Stimulated activated CD4-positive, alpha-beta T cell treated with anti-CD3 and anti-CD28 coated beads, TNF-alpha, amount 100 ng/mL, for 24 hours (primary cell): ENCODE measurements at places on chromosomes 2 and 18.
A peak's percentile ranks its signal among the peaks of the same experiment; 100 is the strongest.

GRCh38 chr2:70574618-70575017 is 21.0 kb upstream of the TGFA start:
- no peak for DNase-seq

- no peak for DNase-seq
These were observed 259.4 kb downstream of the GBX2 start for GRCh38 chr2:235908826-235909225.

DNA sequence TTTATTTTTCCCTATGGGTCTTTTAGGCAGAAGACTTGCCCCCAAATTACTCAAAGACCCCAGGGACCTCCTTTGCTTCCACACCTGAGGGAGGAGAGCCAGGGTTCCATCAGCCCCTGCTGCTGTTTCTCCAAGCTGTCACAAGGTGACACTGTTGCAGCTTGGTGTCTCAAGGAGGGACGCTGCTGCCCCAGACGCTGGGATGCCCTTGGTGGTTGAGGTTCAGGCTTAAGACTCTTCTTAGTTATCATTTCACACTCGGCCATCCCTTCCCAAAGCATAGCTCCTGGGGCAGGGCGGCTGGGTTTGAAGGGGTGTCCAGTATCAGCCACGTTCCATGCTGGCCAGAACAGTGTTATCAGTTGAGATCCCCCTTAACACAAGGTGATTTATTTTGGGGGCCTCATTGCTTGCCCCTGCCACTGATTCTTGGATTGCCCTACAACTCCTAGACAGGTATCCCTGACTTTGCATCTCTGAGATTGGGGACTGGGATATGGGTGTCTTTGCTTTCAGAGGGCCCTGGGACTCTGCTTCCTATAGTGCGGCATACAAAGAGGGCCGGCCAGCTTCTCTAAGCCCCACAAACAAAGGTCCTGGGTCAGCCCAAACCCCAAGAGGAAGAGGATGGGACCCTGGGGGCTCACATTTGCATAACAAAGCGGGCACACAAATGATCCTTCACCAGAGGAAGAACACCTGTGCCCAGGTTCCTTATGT is 22.7 kb downstream of the GPR55 start:
- DNase-seq = no peak

- peak; percentile 53 for DNase-seq
These were observed 2.8 kb upstream of the CTDSP1 start for GRCh38 chr2:218396688-218397462.

DNA sequence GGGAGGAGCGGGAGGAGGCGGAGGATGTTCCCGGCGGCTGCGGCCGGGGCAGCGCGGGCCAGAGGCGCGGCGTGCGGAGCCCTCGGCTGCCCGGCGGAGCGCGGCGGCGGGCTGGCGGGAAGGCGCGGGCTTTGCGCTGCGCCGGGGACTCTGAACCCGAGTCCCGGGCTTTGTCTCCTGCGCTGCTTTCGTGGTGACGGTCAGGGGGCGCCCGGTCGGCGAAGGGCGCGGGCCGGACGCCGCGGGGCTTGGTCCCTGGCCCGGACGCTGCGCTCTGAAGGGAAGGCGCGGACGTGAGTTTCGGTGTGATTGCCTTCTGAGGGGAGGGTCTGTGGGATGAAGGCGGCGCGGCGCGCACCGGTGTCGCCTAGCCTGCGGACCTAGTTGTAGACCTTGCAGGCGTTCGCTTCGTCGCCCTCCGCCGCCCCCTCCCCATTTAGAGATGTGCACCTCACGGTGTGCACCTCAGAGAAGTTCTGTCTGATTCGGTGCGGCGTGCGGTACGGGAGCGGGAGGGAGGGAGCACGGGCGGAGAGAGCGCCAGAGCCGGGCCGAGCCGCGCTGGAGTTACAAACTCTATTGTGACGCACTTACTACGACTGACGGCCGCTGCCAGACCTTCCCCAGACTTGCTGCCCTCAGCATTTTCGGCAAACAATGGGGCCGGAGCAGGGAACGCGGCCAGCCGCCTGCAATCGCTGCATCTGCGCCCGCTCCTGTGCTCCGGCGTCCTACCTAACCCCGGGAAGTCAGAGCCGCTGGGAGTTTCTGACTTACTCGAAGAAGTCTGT is 2.1 kb downstream of the BCL2L11 start:
- DNase-seq = no peak

- DNase-seq = no peak
These were observed 92.1 kb downstream of the PXDN start for GRCh38 chr2:1652034-1652790.

DNA sequence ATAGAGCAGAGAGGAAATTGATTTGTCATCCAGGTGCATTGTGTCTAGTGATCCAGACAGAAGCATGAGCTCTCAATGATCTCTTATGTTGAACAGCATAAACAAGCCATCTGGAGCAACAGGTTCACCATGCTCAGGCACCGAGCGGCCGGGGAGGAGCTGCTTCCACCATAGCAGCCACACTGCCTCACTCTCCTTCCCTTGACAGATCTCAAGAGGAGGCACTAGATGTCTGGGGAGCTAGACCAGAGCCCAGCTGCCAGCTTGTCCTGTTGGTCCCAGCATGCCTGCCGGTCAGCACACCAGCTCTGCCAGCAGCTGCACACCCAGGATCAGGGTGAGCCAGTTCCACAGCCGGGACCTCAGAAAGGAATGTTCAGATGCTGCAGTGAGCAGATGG is 17.5 kb upstream of the LONRF2 start:
- no peak for DNase-seq

GRCh38 chr2:233223059-233223894 is 28.2 kb upstream of the ATG16L1 start:
- DNase-seq = no peak

DNA sequence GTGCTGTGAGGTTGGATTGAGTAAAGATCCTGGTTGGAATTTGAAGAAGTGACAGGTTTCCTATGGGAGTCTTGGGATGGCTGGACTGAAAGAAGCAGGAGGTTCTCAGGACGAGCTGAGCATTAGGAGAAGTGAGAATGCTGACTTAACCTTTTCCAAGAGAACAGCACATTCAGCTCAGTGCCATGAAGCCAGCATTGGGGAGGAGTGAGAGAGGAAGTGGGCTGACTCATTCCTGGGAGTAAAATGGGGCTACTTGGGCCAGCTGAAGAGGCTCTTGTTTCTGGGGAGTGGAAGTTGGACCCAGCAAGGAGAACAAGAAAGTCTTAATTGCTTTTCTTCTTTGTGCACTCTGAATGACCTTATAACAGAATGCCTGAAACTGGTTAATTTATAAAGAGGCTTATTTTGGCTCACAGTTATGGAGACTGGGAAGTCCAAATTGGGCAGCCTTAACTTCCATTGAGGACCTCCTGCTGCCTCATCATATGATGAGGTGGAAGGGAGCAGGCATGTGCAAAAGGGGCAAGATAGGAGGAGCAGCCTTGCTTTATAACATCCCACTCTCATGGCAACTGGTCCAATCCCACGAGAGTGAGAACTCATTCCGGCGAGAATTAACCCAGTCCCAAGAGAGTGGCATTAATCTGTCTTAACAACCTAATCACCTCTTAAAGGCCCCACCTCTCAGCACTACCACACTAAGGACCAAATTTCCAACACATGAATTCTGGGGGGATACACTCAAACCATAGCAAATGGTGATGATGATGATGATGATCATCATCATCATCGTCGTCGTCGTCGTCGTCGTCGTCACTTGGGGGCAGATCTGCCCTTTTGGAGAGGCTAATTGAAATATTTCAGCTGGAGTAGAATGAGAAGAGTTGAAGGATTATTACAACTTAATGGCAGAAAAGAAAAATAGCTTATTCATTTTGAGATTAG is 26.1 kb downstream of the DGUOK start:
- DNase-seq = no peak

DNA sequence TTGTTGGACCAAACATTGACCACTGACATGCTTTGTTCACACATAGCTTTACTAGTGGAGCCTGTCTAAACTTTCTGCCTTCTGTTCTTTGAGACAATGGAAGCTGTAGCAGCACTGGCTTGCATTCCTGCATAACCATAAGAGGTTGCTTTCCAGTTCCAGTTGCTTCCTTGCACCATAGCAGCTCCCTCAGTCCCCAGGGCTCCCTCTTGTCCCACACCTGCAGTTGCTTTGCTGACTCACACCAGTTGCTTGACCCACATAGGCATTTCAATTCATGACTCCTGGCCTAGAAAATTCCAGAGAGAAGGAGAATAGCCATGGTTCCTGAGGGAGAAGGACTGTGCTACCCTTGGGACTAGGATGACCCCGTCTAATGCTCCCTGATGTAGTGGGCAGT is 20.9 kb downstream of the SGPP2 start:
- no peak for DNase-seq

GRCh38 chr2:203849010-203849409 is 18.6 kb upstream of the CTLA4 start:
- DNase-seq = no peak

- DNase-seq = no peak
These were observed 52.5 kb downstream of the RAB31 start for GRCh38 chr18:9760641-9761040.

- DNase-seq = no peak
These were observed 163.4 kb downstream of the EHBP1 start for GRCh38 chr2:62868947-62869346.

GRCh38 chr2:127081826-127082633 is 24.9 kb downstream of the BIN1 start:
- no peak for DNase-seq

DNA sequence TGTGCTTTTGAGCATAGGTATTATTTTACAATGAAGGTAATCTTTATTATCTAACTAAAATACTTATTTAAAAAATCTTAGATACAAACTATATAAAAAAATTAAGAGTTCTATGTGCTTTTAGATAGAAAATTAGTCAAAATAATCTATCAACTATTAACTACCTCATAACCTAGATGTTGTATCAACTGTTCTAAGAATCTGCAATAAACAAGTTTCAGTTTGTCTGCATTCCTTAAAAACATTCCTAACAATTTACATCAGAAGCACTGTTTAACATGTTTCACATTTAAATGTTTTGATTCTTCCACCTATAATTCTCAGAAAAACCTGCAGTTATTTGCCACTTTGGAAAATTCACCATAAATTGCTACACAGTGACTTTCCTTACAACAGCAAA is 33.3 kb downstream of the NDUFS1 start:
- DNase-seq = no peak

GRCh38 chr2:197804049-197804757 is at the start of gene PLCL1:
PLCL1 (plus strand) TSS chr2:197804593.
- DNase-seq = peak; percentile 86

DNA sequence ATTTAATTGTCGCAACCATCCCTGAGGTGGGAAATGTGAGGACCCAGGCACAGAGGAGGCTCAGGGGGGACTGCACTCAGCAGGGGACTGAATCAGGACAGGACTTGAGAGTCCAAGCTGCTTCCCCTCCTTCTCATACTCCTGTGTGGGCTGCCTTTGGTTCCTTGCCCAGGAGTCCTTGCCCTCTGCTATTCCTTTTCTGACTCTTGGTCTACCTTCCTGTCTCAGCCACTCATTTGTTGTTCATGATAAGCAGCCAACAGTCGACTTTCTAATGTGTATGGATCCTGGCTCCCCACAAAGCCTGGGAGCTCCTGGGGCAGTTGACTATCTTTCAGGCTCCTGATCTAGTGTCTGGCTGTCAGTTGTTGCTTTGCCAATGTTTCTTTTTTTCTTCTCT is 28.3 kb downstream of the GATA6 start:
- no peak for DNase-seq

DNA sequence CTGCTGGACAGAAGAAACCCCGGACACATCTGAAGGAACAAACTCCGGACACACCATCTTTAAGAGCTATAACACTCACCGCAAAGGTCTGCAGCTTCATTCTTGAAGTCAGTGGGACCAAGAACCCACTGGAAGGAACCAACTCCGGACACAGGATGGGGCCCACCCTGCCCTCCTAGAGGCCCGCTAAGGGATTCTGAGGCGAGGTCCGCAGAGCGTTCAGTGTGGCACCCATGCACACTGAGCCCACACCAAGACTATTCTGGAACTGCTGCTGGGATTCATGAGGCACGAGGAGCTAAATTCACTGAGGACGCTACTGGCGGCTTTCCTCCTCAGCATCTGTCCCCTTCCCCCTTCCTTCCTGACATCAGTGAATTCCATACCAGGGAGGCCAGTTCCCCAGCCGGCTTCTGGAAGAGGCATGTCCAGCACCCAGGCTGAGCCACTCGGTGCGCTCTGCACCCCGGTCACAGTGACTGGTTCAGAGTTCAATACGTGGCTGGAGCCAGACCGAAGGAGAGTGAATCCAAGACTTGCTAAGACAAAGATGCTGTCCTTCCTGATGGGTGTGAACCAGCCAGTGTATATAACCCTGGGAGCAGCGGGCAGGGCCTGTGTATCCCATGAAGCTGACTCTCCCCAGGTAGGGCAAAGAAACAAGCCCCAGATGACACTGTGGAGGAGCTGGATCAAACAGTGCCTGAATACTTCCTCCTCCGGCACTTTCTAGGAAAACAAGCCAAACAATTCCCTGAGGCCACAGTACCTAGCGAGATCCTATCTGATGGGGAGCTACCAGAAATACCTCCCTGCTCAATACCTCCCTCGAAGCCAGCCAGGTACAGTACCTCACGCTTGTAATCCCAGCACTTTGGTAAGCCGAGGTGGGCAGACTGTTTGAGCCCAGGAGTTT is 11.1 kb downstream of the HDAC4 start:
- DNase-seq = no peak

DNA sequence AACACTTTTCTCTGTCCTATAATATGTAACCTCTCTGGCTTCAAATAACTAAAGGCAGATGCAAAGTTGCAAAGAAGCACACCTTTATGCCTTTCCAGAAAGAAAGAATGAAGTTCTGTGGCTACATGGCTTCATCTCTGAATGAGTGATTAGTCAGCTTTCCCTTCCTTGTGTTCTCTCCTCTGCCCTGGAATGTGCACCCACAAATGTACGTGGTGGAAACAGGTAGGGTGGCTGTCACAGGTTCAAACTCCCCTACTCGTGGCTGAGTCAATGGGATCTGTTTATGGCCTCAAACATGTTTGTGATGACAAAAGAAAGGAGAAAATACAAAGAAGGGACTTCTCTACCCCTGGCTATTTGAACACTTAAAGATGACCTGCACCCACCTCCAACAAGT is 55.5 kb upstream of the ACVR2A start:
- no peak for DNase-seq

DNA sequence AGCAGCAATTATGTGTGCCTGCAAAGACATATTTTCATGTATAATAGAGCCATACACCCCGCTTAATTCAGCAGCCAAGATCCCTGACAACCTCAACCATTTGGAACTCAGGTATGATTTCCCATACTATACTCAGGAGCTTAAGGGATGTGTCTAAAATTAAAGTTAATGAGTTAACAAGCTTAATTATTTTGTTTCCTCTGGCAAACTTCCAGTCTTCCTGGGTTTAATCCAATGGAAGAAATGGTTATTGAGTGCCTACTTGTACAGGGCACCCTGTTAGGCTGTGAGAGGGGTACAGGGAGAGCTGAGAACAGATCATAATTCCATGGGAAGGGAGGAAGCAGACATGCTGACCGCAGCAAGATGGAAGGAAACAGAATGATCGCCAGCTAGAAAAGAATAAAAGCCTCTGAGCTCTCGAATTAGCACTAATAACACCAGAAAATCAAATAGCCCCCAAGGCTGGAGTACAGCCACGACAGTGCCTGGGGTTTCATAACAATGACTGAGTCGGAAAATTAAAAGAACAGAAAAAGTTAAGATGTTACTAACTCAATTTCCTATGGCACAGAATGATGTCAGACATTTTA is 20.8 kb upstream of the CEP68 start:
- no peak for DNase-seq
